Endodermal cell (in vitro differentiated cells): ENCODE measurements at places on chromosomes 1 and 21. TPM values are rescaled to one million over a fixed set of nuclear protein-coding genes. Genes with fewer than 3 reads are reported as not detected.

Gene SLC44A3
- 6.3 and 6.5 TPM in 2 replicates for total RNA-seq

Gene AMY1B
- not detected in 2 replicates for total RNA-seq

Gene CHD5
- total RNA-seq: 0.25 and 0.40 TPM in 2 replicates

DNA sequence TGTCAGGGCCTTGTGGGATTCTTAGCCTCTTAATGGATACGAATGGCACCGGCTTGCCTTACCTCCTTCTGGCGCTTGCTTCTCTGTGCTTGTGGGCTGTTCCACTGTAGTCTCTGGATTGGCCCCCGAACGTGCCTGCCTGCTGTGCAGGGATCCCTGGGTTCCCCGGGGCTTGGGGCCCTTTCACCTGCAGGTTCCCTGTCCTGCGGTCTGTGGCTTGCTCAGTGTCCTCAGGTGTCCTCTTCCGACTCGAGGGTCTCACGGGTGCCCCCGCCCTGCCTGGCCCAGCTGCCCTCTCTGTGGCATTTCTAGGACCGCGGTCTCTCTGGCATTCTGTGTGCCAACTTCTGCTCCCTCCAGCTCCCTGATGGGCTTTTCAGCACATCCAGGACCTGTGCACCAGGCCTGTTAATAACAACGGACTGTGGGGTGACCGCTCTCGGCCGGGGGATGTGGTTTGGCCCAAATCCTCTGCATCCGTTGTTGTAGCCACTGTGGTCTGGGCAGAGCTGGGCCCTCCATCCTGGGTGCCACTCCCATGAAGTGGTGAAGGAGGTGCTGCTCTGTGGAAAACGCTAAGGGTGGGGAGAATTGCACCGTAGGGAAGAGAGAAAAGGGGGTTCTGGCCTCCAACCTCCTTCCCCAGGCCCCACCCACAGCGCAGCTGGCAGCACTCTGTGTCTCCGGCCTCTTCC is 12.4 kb downstream of the COL18A1 start:
- DNase-seq: peak; percentile 52

DNA sequence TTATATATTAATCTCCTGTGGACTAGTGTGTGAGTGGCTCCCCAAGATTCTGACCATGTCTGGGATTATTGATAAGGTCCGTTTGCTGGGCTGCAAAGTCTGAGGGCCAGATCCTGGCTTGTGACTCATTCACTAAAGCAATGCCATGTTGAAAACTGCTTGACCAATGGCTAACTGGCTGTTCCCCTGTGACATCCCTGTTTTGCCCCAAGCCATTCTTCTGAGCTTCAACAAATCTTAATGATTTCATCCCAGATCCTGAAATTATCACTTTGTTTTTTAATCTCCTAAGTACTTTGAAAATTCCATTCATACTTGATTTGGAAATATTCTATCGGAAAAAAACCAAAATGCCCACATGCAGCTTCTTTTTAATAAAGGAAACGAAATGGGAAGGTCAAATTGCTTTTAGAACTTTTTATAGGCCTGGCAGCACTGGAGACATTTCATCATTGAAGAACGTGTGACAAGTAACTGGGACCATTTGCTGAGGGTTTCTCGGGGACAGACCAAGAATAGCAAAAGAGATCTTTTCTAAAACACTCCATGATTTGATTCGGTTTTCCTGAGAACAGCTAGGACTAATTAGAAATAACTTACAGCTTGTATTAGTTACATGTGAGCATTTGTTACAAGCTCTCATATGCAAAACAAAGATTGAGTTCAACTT is 121.3 kb downstream of the TGFB2 start:
- no peak for DNase-seq

DNA sequence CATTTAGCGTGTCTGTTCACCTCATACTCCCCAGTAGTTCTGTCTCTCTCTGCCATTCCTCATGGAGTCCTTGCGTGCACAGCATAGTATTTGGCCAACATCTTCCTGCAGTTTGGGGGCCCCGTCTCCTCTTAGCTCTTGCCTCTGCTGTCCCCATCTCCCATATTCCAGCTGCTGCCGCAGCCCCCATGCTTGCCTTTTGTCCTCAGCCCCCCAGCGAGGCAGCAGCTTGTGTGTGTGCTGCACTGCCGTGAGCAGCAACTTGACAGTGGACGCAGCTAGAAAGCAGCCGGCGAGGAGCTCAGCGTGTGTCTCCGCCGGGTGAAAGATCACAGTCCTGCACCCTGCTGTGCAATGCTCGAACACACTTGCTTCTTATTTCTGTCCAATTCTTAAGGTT is 164.2 kb upstream of the COL6A1 start:
- DNase-seq: no peak

Gene VAV3
- 9.6 and 11.0 TPM in 2 replicates for total RNA-seq

DNA sequence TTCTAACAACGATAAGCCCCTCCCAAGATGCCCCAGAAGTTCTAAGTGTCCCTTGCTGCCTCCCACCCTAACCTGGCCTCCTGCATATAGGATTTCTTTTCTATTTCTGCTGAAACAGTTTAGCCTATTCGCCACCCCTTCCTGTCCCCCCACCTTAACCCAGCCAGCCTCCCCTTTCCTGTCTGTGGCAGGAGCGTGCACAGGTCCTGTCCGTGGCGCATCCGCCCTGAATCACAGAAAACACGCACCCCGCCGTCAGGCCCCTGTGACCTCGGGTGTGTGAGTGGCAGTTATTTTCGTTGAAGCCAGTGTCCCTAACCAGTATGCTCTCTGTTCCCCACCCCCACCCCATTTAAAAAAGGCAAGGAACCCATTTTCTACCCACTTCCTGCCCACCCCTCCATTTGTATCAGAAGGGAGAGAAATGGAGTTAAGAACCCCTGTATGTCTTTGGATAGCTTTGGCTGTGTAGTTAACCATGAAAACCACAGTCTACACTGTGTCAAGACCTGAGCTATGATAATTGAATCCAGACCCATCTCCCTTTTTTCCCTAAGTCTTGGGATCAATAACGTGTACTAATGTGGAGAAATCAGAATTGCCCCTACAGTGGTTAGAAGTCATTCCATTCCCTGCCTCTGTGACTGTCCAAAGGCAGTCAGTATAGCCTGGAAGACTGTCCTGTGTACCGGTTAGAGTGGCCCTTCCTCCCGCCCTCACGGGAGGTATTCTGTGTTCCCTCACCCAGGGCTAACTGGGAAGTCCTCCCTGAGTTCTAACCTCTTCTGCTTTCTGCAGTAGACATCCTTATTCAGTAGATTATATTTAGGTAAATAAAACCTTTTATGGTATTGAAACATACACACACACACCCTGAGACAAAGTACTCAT is 1.8 kb downstream of the PLEKHO1 start:
- DNase-seq: no peak

Gene NBPF1
- total RNA-seq: 31.6 to 42.5 TPM (median 42.0 TPM) in 3 replicates

DNA sequence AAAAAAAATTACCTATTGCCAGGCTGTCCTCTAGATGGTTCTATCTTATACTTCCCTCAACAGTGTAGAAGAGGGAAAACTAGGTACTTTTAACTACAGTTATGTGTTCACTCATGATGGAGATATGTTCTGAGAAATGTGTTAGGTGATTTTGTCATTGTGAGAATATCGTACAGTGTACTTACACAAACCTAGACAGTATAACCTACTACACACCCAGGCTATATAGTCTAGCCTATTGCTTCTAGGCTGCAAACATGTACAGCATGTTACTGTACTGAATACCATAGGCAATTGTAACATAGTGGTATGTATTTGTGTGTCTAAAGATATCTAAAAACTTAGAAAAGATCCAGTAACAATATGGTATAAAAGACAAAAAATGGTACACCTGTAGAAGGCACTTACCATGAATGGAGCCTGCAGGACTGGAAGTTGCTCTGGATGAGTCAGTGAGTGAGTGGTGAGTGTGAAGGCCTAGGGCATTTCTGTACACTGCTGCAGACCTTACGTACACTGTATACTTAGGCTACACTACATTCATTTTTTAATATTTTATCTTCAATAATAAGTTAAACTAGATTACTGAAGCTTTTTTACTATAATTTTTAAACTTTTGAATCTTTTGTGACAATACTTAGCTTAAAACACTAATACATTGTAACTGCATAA is 13.2 kb downstream of the MGST3 start:
- no peak for DNase-seq

- DNase-seq: no peak
Observed at GRCh38 chr1:89001510-89001909, 9.1 kb upstream of the KYAT3 start.

DNA sequence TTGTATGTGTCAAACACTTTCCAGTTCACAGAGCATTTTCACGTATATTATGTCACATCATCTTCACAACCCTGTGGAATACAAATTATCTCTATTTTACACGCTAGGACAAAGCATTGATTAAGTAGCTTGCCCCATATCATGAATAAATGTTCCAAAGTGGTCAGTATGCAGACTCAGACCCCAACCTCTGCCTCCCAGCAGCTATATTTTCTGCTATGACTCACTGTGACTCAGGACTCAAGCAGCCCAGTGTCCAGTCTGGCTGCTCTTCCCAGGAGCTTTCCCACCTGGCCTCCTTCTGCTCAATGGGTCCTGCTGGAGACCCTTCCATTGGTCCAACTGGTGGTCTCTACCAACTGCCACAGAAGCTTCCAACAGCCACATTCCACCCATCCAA is 56.0 kb upstream of the RAP1A start:
- DNase-seq: no peak

DNA sequence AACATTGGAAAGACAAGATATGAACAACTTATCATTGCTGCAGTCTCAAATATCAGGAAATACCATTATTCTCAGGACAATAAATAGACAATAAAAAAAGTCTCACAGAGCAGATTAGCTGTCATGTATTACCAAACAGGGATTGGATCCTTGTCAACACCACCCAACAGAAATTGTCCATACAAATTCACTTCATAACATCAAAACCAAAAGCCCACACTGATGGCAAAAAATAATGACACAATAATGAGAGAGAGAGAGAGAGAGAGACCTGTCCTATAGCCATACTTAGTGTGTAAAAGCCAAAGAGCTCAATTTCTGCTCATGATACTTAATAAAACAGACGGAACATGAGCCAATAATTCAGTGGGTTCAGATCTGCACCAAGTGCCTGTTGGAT is 96.5 kb downstream of the PPIAL4G start:
- DNase-seq: no peak

DNA sequence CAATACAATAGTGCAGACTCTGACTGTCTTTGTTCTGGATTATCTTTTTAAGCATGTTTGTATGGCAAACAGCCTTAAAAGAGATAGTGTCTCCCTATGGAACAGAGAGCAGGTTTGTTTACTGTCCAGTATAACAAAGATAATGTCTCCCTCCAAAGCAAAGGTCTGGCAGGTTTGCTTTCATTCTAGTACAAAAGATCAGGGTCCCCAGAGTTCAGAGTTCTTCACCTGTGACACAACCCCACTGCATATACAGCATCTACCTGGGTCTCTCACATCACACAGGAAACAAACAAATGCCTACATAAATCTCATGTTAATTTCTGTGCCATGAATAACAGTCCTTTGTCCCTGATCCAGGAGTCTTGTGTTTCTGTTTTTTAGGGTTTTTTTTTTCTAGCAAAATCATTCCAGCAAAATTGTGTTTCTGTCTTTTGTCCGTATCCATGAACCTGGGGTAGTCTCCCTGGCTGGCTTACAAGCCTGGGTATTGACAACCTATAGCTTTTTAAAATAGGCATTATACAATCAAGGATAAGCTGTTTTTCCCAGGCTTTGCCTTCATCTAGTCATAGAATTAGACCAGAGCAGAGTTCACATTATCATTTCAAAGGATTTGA is 89.4 kb upstream of the PTBP2 start:
- DNase-seq: no peak

DNA sequence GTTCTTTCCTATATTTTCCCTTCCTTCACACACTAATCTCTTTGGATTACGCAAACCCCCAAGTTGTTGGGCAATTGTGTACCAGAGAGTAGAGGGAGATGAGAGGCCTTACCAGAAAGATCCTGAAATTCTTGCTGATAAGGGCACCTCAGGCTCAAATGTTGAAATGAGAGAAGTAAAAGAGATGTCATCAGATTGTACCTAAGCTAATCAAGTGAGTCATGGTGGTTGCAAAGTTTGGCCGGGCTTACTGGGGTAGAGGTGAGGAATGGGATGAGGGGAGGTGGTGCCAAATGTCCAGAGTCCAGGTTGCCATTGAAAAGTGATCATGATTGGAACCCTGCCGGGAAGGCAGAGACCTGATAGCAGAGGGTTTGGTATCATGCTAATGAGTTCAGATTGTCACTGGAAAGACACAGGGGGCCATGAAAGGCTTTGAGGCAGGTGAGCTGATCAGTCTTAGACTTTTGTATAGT is 43.1 kb downstream of the OPTC start:
- peak; percentile 44 for DNase-seq

DNA sequence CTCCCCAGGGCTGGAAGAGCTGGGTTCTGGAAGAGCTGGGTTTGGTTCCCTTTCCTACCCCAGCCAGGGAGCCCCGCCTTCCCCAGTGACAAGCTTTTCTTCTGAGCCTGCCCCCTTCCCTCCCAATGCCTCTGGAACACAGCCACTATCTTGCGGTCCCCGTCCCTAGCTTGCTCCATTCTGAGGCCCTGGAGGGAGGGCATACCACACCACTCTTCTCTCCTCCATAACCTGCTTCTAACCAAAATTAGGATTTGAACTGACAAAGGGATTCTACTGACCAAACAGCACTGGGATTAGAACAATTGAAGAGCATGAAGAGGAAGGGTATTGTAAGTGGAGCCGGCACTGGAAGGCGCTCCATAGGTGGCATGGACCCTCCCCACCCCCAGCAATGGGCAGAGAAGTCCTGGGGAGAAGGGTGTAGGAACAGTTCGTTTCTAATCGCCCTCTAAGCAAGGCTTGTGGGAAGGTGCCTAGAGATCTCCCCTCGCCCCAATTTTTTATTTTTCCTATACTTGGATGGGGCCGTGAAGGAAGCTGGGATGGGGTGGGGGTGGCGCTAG is 690 bp downstream of the C1orf216 start:
- DNase-seq: peak; percentile 77

- no peak for DNase-seq
Observed at GRCh38 chr1:98659879-98660278, 1.6 kb upstream of the SNX7 start.

Gene LCE1B
- total RNA-seq: not detected in 2 replicates

Gene PRRC2C
- 150 to 216 TPM (median 198 TPM) in 3 replicates for total RNA-seq

Gene RSRP1
- total RNA-seq: 84.5 to 134 TPM (median 92.5 TPM) in 3 replicates

DNA sequence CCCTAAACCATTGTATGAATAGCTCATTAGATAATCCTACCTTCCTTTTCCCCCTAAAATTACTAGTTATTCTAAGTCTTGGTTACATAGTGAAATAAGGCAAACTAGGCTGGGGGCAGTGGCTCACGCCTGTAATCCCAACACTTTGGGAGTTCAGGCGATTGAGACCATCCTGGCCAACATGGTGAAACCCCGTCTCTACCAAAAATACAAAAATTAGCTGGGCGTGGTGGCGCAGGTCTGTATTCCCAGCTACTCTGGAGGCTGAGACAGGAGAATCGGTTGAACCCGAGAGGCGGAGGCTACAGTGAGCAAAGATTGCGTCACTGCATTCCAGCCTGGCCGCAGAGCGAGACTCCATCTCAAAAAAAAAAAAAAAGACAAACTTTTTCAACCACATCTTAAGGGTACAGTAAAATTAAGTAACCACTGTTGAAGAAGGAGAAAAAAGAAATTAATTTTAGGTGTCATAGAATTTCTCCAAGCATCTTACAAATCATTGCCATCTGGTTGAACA is 108.5 kb downstream of the DENND1B start:
- DNase-seq: no peak
